ENCODE measurements at places on chromosomes 16 and 17.

DNA sequence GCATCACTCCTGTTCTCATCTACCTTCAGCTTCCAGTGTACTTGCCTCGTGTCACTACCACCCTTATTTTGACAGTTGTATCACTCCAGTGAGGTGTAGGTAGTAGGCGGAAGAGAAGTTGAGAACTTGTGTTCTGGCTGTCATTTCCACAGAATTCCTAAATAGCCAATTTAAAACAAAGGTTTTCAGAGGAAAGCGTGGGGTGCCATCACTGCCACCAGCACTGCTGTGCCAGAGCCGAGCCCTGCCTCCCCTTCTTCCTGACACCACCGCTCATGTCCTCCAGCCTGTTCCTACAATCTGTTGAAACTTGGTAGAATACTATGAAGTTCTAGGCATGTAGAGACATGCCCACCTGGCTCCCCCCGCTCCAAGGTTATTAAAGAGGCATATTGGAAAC lies 215.8 kb downstream of the TANC2 start:
- no peak for DNase-seq

DNA sequence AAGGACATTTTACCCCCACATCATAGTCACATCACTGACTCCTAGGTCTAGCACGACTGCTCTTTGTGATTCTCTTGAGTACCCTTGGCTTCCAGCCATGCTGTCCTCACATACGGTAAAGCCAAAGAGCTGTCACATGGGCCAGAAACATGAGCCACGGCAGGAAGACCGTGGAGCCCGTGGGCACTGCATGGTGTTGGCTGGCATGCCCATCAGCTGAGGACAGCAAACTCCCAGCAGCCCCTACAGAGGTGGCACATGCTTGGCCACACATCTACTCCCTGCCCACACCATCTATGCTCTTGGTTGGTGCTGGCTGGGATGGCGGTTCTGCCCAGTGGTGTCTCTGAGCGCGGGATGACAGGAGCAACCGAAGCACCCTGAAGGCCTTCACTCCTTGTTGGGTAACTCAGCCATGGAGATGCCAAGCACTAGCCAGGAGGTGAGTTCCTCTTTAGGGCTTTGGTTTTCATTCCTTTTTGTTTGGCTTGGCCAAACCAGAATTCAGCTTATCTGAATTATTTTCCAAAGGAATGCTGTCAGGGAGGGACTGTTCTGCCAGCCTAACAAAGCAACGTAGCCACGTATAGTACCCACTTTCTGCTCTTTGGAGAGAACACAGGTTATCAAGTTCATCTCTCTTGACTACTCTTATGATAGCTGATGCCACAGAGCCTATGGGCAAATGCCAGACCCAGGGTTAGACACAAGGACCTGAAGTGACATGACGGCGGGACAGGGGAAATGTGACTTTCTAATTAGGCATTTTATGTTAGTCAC lies 10.0 kb downstream of the TNFAIP1 start:
- DNase-seq, result no peak

DNA sequence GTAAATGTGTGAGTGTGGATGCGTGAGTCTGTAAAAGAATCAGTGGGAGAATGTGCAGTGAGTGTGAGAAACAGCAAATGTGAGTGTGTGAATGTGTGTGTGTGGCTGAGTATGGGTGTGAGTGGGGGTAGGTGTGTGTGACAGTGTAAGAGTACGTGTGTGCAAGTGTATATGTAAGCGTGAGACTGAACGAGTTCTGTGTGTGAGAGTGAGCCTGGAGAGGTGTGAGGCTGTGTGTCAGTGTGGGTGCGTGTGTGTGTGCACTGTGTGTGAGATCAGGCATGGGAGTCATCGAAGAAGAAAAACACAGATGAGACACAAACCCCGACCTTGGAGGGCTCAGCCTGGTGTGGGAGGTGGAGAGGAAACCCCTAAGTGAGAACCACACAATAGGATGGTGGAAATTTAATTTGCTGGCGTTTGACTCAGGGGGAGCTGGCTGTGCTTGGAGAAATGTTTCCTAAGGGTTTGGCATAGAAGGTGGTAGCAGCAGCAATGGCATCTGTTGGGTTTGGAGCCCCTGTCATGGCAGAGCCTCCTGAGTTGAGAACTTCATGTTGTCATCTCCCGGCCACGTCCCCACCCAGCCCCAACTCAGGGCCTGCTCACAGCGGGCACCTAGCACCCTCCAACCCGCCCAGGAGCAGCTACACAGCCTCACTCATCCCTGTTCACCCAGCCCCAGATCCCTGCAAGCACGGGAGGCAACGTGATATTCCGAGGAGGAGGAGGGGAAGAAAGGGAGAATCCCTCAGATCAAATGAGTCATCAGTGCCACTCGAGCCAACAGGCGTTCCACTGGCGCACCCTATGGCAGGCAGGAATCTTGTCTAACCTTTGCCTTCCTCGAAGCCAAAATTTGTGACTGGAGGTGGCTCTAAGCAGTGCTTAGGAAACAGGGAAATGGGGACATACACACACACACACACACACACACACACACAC lies 14.3 kb upstream of the NUBP1 start:
- DNase-seq, result no peak

DNA sequence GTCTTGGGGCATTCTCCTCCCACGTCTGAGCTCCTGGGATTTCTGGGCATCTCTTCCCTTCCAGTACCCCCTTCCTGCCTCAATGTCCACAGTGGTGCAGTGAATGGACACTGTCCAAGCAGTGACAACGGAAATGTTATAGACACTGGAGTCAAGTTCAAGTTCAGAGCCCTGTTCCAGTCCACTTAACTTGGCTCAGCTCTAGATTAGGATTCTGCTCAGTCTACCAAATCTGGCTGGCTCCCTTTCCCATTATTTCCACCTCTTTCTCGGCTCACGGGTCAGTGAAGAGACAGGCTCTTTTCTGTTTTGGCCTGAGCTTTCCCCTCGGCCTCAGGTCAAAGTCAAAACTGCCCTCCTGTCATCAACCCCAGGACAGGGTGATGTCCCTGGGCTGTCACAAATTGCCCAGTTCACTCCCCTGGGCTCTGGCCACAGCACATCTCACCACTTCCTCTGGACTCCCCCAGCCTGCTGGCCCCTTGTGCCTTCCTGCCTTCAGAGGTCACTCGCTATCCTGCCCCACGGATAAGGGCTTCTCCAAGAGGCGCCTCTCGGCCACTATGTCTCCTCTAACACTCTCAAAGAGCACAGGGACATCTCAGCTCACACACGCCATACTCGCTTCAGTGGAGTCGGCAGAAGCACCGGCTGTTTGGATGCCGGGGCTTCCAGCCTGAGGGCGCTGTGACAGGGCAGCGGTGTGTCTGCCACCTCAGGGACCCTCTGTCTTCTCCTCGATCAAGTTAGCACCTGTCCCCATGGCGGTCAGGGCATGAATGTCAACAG lies 17.7 kb upstream of the MRPL38 start:
- no peak for DNase-seq

DNA sequence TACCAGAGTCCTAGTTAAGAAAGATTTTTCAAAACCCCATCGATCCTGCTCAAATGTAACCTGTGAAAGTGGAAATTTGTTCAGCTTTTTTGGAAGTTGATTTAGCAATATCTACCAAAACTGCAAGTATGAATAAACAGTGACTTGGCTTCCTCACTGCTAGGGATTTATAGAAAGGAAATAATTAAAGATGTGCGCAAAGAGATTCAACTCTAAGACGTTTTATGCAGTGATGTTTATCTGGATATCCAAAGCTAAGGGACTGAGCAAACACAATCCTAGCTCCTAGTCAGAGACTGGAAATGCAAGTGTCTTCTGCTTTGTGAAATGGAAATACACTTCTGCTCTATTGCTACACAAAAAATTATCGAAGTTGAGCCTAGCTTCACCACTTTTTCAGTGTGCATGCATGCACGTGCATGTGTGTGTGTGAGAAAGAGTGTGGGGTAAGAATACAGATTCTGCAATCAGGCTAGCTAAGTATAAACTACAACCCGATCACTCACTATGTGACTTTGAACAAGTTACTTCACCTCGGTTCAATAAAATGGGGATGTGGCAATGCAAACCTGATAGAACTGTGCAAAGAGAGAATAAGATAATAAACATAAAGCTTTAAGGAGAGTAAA lies 52.1 kb upstream of the FOXF1 start:
- DNase-seq, result no peak

DNA sequence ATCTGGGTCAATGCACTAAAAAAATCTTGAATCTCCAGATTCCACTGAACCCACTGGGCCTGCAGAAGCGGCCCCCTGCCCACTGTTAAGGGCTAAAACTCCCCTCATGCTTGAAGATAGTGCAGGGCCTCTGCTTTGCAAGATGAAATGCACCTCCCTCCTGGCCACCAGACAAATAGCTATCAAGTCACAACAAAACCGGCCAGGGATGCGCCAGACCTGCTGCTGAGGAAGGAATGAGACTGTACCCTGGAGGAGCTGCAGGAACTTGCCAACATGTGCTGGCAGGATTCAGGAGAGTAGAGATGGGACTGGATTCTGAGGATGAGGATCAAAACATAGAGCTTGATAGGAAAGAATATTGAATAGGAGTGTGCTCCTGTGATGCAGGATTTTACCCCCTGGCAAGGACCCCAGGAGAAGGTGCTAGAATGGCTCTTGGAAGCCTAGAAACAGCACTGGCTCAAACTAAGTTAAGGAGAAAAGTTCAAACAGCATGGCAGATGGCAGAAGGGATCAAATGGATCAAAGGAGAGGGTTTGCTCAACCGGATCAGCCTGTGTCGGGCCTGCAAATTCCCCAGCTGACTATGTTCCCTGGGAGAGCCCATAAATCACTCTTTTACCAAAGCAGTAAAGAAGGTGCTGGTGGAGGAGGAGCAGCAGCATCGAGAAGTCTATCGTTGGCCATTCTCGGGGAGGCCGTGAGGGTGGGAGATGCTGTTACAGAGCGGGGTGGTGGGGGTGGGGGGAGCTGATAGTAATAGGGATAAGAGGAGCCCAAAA lies 27.2 kb upstream of the XYLT2 start:
- DNase-seq, result no peak

DNA sequence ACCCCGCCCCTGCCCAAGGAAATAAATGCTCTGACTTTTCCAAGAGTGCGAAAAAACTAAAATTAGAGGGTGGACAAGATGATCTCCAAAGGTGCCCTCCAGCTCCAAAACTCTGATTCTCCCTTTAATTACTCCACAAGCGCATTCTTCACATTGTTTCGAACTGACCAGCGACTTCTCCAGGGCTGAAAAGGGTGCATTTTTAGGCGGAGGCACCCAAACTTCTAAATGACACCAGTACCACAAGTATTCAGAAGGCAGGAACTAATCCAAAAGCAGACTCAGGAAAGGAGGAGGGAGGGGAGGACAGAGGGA lies 750 bp downstream of the ZFHX3 start:
- no peak for DNase-seq

- peak; percentile 82 for DNase-seq
These were observed 101.1 kb downstream of the MSI2 start for GRCh38 chr17:57357392-57357784.

DNA sequence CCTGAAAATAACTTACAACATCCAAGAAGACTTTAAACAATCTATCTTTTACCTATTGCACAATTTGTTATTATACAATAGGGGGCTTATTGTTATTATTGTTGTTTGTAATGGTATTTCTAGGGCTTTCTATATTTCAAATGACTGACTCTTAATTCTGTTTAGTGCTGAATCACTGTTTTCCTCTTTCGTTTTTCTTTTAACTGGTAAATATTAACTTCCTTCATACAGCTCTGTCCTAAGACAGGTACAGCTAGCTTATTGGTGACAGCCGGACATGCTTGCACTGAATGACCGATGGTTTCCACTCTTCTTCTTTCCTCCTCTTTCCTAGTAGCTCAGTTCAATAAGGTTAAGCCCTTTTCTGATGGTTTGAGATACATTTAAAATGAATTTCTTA lies 11.6 kb downstream of the KRTAP9-7 start:
- no peak for DNase-seq

GRCh38 chr17:77434136-77435114 lies 293.7 kb downstream of the SEC14L1 start:
- no peak for DNase-seq

DNA sequence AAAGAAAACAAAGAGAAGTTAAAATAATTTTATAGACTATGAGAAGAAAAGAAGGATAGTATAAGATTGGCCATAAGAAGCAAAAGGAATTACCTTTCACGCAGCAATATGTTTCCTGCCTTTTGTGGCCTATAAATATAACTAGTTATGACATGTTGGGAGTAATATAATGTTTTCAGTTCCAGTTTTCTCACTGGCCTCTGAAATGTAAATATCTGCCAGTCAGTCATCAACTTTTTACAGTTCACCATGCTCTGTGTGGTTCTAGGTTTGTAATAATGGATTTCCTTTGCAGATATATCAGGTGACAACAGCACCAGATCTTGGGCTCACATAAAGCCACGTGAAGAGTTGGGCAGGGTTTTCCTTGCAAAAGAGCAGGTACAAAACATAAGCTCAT lies 94.3 kb downstream of the ABCA8 start:
- DNase-seq, result no peak

DNA sequence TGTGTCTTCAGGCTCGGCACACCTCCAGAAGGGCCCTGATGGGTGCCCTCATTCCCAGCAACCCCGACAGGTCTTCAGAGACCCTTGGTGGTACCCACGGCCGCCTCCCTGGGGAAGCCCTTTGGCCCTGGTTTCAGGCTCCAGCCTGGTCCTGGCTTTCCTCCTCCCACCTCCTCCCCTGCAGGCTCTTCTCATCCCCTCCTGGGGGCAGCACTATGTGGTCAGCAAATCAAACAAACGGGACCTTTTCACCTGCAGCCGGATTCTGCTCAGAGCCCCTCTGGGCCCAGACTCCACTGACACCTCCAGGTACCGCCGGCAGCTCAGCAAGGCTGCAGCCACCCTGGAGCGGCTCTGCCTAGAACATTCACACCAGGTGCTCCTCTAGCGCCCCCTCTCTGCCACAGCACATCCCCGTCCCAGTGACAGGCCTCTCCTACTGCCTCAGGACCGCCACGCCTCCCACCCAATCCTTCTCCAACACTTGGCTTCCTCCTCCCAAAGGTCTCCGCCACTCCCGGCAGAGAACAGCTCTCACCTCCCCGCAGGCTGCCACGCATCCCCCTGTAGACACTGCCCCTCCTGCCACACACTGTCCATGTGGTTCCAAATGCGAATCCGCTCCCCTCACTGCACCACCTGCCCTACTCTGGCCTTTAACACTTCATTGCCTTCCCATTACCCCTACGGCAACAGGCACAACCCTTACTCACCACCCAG lies 12.0 kb downstream of the CORO7 start:
- no peak for DNase-seq

- DNase-seq, result no peak
These were observed 524.1 kb downstream of the GRIN2A start for GRCh38 chr16:9658164-9658563.

- DNase-seq, result no peak
These were observed 77.2 kb downstream of the NT5M start for GRCh38 chr17:17380145-17380925.

GRCh38 chr16:50400967-50401348 lies 32.2 kb upstream of the BRD7 start:
- no peak for DNase-seq

DNA sequence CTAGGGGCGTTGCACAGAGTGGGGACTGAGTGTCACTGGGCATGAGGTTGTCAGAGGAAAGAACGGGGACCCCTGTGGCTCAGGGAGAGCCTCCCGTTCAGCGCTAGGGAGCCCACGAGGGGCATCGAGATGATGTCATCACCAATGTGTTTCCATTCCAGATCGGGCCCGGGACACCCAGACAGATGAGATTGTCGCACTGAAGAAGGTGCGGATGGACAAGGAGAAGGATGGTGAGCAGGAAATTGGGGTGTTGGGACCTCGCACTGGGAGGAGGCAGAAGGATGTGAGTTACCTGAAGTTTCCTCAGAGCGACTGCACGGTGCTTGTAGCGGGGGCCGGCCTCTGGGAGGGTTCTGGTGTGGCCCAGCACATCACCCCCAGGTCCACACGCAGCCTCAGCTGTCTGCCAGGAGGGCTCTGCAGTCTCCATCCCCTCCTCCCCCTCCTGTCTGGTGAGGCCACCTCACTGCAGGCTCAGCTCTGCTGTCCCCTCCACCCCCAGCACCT lies 4.0 kb downstream of the CDK10 start:
- DNase-seq, result no peak
